ENCODE measurements at places on chromosomes 3 and 15. TPM values are rescaled to one million over a fixed set of nuclear protein-coding genes. Genes with fewer than 3 reads are reported as not detected.

TIGIT gene
- polyA plus RNA-seq, result 0.25 TPM

NBEAL2 gene
- polyA plus RNA-seq, result 35.0 TPM

DHX36 gene
- 22.9 TPM for polyA plus RNA-seq

TLR9 gene
- 0.18 TPM for polyA plus RNA-seq

TMEM115 gene
- 14.7 TPM for polyA plus RNA-seq

GUCA1C gene
- polyA plus RNA-seq, result 2.6 TPM

SERPINI1 gene
- 8.6 TPM for polyA plus RNA-seq

RAB6B gene
- polyA plus RNA-seq, result 1.9 TPM

OR5H15 gene
- polyA plus RNA-seq, result not detected

ZNF660 gene
- polyA plus RNA-seq, result 0.61 TPM

CCDC80 gene
- 11.8 TPM for polyA plus RNA-seq

GRCh38 chr15:90004252-90004651, 3.1 kb downstream of the ZNF710 start:
- DNase-seq, result peak; percentile 52

GRCh38 chr15:63703641-63704240, 106.6 kb downstream of the FBXL22 start:
- DNase-seq, result no peak

GRCh38 chr3:184145111-184145524, 10.0 kb downstream of the EIF2B5 start:
- peak; percentile 81 for DNase-seq

DNA sequence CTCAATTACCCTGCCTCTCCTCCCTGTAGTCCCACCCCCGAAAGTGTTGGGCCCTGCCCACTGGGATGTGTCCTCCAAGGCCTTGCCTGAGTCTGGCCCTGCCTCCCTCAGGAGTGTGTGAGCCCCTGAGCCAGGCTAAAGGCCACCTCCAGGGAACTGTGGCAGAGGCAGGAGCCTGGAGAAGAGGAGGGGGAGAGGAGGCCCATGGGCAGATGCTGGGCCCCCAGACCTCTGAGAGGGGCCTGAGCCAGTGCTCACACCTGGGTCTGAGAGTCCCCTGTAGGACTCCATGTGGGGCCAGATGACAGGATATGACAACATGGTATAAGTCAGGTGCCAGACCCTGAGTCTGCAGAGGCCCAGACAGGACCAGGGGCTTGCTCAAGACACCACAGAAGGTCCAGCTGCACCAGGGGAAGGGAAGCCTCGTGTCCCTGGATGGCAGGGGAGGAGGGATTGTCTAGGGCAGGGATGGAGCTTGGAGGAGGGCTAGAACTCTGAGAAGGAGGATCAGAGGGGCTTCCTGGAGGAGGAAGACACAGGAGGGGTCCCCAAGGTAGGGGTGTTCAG, 217.9 kb downstream of the TBC1D2B start:
- no peak for DNase-seq

GRCh38 chr3:135853981-135854380, 111.5 kb upstream of the PPP2R3A start:
- no peak for DNase-seq

DNA sequence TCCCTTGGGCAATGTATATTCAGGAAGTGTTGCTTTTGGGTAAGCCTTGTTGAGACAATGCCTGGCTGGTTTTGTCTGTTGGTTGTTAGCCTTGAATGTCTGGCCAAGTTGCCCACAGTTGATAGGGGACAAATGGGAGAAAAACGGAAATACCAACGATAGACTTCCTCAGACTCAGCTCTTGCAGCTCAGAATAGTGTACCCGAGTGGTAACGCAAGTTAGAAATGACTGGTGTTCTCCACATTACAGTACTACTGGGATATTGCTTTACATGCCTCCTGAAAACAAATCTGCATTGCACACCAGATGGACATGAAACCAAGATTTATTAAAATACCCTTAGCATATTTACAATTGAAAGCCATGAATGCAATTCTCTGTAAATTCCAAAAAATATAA, 47.4 kb downstream of the GREM1 start:
- no peak for DNase-seq

DNA sequence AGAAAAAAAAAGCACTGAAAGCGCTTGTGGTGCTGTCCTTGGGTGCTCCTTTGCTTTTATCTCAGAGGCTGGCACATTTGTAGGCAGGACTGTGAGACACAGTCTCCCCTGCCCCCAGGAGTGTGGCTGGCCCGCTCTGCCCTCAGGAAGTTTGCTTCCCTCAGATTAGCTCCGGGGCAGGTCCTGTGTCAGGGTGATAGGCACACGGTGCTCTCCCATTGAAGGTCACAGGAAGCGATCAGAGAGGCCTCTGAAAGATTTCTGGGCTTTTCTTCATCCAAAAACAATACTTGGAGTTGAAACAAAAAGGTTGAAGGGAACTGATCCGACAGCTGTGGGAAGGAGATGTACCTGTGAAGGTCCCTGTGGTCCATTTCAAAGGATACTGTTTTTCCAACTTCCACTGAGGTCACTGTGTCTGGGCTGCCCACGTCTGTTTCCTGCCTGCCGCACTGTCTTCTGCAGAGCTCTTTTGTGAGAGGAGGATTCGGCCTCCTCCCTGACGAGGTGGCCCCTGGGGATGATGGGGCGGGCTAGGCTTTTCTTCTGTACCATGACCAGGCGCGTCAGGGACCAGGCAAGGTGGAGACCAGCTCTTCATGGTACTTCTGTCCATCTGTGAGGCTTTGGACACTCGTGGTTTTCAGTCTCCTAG, 330.5 kb upstream of the CTDSPL start:
- DNase-seq, result no peak

DNA sequence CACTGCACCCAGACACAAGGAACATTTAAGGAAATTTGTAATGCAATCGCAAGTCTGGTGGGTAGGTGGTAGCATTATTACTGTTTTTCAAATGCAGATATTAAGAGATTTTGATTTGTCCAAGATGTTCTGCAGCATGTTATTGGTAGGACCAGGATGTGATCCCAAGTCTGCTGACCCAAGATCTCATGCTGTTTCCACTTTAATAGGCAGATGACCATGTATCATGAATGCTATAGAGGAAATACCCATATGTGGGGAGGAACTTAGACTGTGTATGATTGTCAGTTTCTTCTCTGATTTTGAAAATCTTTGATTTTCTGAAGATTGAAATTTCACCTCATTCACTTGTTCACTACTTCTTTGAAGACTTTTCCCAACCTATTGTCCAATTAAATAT, 28.7 kb downstream of the ATP6V1A start:
- no peak for DNase-seq

DNA sequence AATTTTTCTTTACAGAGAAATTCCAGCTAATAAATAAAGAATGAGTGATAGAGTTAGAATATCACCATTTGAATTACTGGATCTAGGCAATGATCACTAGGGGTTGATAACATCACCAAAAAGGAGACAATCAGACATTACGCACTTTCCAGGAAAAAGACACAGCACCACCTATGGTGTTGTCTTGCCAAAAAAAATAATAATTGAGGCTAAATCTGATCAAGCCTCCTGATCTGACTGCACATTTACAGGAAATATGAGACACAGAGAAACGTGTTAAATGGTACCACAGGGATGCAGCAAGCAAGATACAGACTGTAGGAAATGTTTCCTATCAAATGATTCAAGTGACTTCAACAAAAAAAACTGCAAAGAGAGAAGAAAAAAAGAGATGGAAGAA, 92.8 kb downstream of the EOMES start:
- no peak for DNase-seq

Measured in stomach (tissue), 19 donors.